ENCODE measurements at places on chromosomes 5 and 9. TPM values are rescaled to one million over a fixed set of nuclear protein-coding genes. Genes with fewer than 3 reads are reported as not detected.

The ALDH1A1 gene
- 10.1 TPM for total RNA-seq

The DNAH5 gene
- 0.47 TPM for total RNA-seq

The FOXD4 gene
- total RNA-seq: 0.16 TPM

The WDR38 gene
- not detected for total RNA-seq

The DMGDH gene
- total RNA-seq: 5.1 TPM

The SPIN1 gene
- total RNA-seq: 88.0 TPM

The LHX2 gene
- total RNA-seq: not detected

The ATOSB gene
- 19.5 TPM for total RNA-seq

The BAAT gene
- total RNA-seq: not detected

The MTRR gene
- 13.9 TPM for total RNA-seq

The ACTBL2 gene
- total RNA-seq: under 0.01 TPM

The PAEP gene
- not detected for total RNA-seq

The CCNH gene
- 57.4 TPM for total RNA-seq

The IFNA13 gene
- not detected for total RNA-seq

The POMT1 gene
- total RNA-seq: 36.5 TPM

The MAPK9 gene
- total RNA-seq: 21.9 TPM

The PCDH1 gene
- under 0.01 TPM for total RNA-seq

The GBGT1 gene
- total RNA-seq: 1.3 TPM

The C9 gene
- total RNA-seq: 0.16 TPM

The RNF183 gene
- total RNA-seq: not detected

The TMEM171 gene
- total RNA-seq: 0.26 TPM

The ZNF462 gene
- 14.0 TPM for total RNA-seq

The TPM2 gene
- total RNA-seq: 1,339 TPM

The DCP2 gene
- total RNA-seq: 13.2 TPM

The KIF3A gene
- total RNA-seq: 9.6 TPM

The SNX2 gene
- 109 TPM for total RNA-seq

The ANKH gene
- 19.8 TPM for total RNA-seq

The IFNB1 gene
- not detected for total RNA-seq

The ADAMTS16 gene
- total RNA-seq: not detected

The INVS gene
- 26.4 TPM for total RNA-seq

The SH3PXD2B gene
- 14.5 TPM for total RNA-seq

The RNF224 gene
- total RNA-seq: 0.09 TPM

The ELAVL2 gene
- total RNA-seq: under 0.01 TPM

The NR6A1 gene
- 0.26 TPM for total RNA-seq

The OLFML2A gene
- 5.7 TPM for total RNA-seq

The DRD1 gene
- not detected for total RNA-seq

The SLC34A3 gene
- not detected for total RNA-seq

The AMBP gene
- 0.86 TPM for total RNA-seq

The OR2V1 gene
- total RNA-seq: under 0.01 TPM

The PCDH12 gene
- total RNA-seq: under 0.01 TPM

The SLIT3 gene
- total RNA-seq: 0.95 TPM

The F2RL1 gene
- 6.0 TPM for total RNA-seq

The KIF4B gene
- 0.09 TPM for total RNA-seq

The SH3TC2 gene
- total RNA-seq: 0.34 TPM

The ENHO gene
- total RNA-seq: 0.26 TPM

The CER1 gene
- not detected for total RNA-seq

The PKN3 gene
- 0.79 TPM for total RNA-seq

The OTP gene
- total RNA-seq: not detected

The MAMDC4 gene
- total RNA-seq: 1.1 TPM

The SLC31A2 gene
- 5.2 TPM for total RNA-seq

The DMXL1 gene
- total RNA-seq: 17.5 TPM

The ADAMTSL1 gene
- 37.5 TPM for total RNA-seq
